Left hindlimb (tissue), 1 donor: ENCODE measurements at places on chromosomes 12 and 14.

GRCh38 chr12:12908711-12909110 is 17.3 kb downstream of the GPRC5A start:
- DNase-seq: no peak

DNA sequence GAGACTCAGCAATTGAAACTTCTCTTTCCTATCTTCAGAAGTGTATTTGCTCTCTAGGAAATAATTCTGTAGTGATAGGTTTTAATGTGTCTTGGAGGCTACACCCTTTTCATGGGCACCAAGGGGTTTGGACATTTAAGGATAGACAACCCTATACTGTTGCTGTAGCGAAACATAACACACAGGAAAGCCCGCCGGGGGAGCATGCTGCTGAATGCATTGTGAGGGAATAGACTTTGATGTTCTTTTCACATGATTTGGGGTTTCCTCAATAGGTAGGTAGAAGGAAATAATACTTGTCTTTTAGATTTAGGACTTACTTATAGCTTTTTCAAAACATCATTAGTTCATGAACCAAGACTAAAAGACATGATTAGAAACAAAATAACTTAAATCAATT is 97.0 kb downstream of the PELI2 start:
- DNase-seq: no peak

DNA sequence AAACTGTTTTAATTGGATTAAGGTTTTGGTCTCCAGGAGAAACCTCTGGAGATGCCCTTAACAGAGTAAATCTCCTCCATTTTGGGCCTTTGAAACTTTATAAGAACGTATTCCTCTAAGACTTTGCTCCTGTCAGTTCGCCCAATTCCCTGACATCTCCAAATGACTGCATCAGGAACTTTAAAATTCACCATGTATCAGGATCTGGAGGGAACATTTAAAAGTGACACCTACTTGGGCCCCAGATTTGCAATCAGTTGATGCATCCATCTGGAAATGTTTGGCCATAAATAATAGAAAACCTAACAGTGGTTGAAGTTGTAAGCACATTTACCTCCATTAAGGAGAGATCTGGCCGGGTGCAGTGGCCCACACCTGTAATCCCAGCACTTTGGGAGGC is 144.1 kb upstream of the WSCD2 start:
- DNase-seq: no peak

GRCh38 chr12:4311776-4312175 is 9.2 kb upstream of the TIGAR start:
- DNase-seq: no peak

DNA sequence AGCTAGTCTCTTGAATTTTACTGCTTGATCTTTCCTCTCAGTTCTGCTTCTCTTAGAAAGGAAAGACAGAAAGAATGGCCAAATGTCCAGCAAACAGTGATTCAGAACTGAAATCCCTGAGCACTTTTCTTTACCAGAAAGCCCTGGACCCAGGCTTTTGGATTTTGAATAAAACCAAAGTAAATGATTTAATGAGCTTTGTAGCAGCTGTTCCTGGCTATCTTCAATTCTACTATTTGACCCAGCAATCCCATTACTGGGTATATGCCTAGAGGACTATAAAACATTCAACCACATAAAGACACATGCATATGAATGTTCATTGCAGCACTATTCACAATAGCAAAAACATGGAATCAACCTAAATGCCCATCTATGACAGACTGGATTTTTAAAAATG is 187.2 kb downstream of the PRKD1 start:
- no peak for DNase-seq

- peak; percentile 91 for DNase-seq
Observed at GRCh38 chr14:53956427-53957201, at the start of gene BMP4. BMP4 (minus strand) TSS chr14:53956825; CDS start chr14:53952222, 4,603 bp downstream.

DNA sequence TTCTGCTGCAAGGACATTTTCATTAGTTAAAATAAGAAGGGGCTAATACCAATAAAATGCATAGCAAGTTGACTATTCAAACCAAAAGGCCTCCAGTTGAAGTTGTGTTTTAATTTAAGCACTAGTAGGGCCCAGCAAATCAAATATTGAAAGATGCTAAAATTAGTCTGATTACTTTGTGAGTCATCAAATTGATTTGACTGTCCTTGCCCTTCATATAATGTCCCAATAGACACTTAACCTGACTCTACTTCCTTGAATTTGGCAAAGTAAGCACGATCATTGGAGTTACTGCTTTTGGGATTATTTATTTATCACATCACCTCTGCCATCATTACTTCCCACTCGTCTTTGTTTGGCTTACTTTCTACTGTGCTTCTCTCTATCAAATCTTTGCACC is 798.5 kb downstream of the DIO2 start:
- no peak for DNase-seq

- no peak for DNase-seq
Observed at GRCh38 chr12:103505371-103506236, 9.8 kb upstream of the C12orf42 start.

GRCh38 chr14:104528496-104528895 is 51.1 kb upstream of the C14orf180 start:
- no peak for DNase-seq

- no peak for DNase-seq
Observed at GRCh38 chr12:164207-164606, 49.8 kb downstream of the SLC6A12 start.

DNA sequence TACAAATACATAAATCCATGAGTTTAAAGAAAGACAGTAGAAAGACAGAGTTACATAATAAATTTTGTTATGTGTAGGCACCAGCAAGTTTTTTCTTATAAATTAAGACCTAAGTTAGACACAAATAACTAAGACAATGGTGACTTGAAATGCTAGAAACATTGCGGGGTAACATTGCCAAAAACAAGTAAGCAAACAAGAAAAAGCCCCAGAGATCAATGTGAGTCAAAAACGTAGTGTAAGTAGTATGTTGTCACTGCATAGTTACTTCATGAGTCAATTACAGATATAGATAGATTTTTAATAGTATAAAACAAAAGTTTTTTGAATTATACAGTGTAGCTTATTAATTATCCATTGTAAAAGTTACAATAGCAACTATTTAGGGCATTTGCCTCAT is 83.4 kb downstream of the CNTN1 start:
- no peak for DNase-seq

DNA sequence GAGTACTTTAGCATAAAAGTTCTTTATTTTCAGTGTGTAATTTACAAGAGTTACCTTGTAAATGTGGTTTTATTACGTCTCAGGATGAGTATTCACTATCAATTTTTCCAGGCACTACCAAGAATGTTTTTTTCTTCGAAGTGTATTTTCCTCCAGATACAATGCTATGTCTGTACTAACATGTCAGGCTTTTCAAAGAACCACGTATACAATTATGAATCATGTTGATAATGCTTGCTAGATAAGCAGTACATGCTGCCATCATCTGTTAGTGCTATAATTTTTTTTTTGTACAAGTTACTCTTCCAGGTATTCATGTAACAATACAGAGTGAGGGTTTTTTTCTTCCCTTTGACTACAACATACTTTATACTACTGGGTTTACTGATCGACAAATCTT is 5.6 kb upstream of the KANSL2 start:
- no peak for DNase-seq

GRCh38 chr12:26212396-26212795 is 17.0 kb downstream of the SSPN start:
- no peak for DNase-seq

DNA sequence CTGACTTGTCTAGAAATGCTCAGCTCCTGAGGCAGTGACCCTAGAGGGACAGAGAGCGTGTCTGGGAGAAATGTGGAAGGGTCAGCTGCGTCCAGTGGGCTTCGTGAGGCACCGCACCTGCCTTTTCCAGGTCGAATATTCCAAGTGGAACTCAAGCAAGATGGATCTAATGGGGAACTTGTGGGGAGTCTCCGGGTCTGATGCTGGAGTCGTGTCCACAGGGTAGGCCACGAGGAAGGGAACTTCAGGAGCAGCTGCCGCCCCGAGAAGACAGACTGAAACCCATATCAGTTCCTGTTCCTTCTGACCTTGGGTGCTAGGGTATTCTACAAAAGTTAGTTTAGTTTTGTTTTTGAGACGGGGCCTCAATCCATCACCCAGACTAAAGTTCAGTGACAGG is 67.5 kb downstream of the TNFAIP2 start:
- DNase-seq: no peak

DNA sequence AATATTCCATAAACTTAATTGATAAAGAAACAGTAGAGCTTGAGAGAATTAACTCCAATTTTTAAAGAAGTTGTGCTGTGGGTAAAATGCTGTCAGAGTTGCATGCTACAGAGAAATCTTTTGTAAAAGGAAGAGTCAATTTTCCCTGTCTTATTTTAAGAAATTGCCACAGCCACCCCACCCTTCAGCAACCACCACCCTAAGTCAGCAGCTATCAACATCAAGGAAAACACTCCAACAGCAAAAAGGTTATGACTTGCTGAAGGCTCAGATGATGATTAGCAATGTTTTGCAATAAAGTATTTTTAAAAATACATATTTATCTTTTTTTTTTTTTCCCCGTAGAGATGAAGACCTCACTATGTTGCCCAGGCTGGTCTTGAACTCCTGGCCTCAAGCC is 6.5 kb upstream of the DRAM1 start:
- DNase-seq: no peak

- no peak for DNase-seq
Observed at GRCh38 chr12:44015333-44015941, 179.6 kb downstream of the TMEM117 start.

DNA sequence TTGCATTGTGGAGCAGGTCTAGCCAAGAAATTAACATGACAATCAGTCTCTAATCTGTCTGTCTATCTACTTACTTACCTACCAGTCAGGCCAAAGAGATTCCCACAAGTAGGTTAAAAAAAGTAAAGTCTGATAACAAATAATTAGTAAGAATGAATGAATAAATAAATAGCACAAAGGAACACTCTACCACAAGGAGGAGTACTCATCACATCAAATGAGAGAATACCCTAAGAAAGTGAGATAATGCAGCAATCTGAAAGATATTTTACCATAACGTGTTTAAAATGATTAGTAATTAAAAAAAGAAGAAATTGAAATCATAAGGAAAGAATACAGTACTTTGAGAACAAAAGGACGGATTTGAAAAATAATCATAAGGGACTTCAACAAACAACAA is 187.2 kb downstream of the SYNE2 start:
- no peak for DNase-seq

DNA sequence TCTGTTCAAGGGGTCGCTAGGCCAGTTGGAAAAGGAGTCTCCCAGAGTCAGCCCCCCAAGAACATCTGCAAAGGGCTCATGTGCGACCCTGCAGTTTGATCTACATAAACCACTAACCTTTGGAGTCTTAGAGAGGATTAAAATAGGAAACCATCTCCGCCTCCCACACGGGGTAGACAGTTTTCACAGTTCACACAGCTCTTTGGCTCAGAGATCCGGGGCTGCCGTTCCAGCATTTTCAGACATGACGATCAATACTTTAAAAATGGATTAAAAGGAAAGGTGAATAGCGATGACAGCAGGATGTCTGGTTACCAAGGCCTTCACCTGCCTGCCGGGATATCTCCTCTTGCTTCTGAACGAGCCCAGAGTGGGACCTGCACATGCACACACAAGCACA is 59.8 kb upstream of the BCL11B start:
- DNase-seq: no peak

DNA sequence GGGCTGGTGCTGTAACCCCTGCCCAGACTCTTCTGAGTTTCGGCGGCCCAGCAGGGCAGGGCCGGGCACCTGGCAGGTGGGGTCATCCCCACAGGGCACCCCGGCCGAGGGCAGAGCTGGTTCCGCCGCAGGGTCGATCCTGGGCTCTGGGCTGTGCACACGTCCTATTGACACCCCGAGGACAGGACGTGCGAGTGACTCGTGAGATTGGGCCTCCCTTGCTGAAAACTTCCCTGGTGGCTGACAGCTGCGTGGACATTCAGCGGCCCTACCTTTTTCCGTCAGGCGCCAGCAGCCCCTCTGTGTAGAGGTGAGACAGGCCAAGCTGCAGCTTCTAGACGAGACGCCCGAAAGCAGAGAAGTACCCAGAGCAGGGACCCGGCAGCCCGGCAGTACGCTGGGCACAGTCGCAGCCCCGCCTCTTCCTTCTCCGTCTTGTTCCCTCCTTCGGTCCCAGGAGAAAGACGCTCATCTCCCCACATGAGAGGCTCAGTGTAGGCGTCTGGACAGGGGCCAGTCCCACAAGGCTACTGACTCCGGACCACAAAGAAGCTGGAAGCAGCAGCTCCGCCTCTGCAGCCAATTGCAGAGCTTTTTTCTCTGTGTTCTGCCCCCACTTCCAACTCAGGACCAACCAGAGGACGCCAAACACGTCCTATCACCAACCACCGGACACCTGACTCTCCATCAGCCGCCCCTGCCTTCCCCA is at the start of gene LRCOL1:
Gene LRCOL1, minus strand, starts transcription at position 532 of the 709 bp plus-strand sequence. CDS start 4,331 bp downstream, outside the sequence.
- peak; percentile 78 for DNase-seq

DNA sequence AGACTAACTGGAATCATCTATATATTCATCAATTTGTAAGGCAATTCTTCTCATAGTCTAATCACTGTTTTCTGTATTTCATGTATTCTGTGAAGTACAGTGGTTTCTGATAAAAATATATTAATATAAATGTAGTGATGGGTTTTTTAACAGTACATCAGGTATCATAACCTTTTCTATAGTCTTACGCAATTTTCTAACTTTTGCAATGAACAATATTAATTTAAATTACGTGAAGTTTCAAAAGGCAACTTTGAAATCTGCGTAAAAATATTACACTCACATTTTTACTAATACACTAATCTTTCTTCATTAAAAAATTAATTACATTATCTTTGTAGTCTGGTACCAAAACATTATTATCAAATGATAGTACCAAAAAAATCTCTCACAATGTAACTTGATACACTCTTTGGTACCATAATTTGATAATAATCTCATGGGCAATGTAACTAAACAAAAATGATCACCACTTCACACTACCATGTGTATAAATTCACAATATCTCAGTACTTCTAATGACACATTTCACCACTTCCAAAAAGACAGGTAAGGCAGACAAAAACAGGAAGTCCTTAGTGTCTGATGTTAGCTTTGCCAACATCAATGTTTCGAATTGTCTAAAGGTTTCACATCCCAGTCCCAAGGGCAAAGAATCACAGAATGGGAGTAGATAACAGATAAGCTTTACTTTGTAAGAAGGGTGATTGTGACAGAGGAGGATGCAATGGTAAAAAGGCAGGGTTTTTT is 8.7 kb downstream of the DNAI7 start:
- DNase-seq: no peak
